ENCODE measurements at places on chromosomes 1 and 21. TPM values are rescaled to one million over a fixed set of nuclear protein-coding genes. Genes with fewer than 3 reads are reported as not detected.

DNA sequence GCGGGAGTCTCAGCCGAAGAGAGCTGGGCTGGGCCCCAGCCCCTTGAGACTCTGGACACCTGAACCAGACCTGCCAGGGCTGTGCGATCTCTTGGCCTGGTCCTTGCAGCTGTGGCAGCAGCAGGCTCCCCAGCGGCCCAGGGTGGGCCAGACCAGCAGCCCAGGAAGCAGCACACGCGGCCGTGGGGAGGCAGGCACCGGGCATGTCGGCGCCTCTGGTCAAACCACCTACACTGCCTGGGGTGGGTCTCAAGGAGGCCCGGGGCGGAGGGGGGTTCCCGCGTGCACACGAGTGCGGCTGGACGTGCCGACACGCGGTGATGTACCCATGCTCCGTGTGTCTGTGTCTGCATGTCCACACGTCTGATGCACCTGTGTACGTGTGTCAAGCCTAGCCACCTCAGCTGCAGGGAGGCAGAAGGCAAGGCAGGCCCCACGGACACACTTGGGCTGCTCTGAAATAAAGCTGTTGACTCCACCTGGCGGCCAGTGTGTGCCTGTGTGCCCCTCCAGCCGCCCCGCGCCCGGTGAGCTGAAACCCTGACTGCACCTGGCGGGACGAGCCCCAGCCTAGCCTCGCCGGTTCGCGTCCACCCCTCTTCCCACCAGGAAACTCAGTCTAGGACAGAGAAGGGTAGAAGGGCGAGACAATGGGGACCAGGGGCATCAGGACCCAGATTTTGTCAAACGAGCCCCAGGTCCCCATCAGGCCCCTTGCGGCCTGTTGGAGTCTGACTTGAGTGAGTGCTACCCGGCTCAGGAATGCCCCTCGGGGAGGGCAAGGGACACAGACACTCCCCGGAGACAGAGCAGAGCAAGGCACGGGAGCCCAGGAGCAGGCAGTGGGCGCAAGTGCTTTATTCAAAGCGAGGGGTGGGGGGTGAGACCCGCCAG, 11.6 kb downstream of the SCNN1D start:
- H3K4me1 ChIP-seq: peaks cover 4% of the 10 kb centered on the region
- no peaks in the 10 kb centered on the region for H3K36me3 ChIP-seq
- no peak overlapping the region for H3K27ac ChIP-seq
- H3K4me3 ChIP-seq: no peak overlapping the region
- no peaks in the 10 kb centered on the region for H3K27me3 ChIP-seq

TOMM40L gene
- total RNA-seq: 14.8 TPM

DNA sequence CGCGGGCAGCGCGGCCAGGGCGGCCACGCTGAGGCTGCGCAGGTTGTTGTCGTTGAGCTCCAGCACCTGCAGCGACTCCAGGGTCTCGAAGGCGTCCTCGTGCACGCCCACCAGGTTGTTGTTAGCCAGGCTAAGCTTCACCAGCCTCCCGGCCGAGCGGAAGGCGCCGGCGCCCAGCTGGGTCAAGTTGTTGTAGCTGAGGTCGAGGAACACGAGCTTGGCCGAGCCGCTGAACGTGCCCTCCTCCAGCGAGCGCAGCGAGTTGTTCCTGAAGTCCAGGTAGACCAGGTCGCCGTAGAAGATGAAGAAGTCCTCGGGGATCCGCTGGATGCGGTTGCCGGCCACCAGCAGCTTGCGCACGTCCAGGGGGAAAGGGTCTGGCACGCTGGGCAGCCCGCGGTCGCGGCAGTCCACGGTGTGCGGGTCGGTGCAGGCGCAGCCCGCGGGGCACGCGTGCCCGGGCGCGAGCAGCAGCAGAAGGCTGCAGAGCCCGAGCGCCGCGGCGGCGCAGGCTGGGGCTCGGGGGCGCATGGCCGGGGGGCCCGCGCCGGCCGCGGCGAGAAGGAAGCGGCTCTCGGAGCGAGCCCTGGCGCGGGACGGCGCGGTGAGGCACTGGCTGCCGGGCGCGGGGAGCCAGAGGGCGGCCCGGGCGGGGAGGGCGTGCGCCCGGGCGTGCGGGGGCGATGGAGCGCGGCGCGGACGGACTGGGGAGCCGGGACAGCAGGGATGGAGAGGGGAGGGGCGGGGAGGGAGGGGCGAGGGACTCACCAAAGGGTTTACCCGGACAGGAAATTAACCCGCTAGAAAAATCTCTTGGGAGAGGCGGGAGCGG, 524 bp downstream of the LRRC38 start:
- H3K27ac ChIP-seq: no peak overlapping the region
- H3K4me1 ChIP-seq: no peaks in the 10 kb centered on the region
- no peaks in the 10 kb centered on the region for H3K36me3 ChIP-seq

SDHB gene
- 154 TPM for total RNA-seq

DNA sequence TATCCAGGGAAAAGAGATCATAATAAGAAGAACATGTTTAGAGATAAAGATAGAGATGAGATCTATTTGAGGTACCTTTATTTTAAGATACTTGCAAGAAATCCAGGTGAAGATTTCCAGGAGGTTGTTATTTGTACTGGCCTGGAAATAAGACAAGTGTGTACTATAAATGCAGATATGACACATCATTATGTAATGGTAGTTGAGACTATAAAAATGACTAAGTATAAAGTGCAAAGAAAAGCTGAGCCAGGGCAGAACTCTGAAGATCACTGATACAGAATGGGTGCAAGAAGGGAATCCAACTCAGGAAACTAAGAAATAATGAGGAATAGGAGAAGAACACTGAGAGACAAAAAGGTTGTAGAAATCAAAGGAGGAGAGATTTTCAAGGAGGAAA, 378.2 kb upstream of the PBX1 start:
- H3K27ac ChIP-seq: no peak overlapping the region
- no peak for DNase-seq
- H3K36me3 ChIP-seq: no peaks in the 10 kb centered on the region

GRCh38 chr1:89528382-89528780, 3.8 kb downstream of the LRRC8B start:
- H3K36me3 ChIP-seq: peaks cover 44% of the 10 kb centered on the region
- no peak overlapping the region for H3K4me3 ChIP-seq
- H3K27ac ChIP-seq: no peak overlapping the region
- H3K27me3 ChIP-seq: no peaks in the 10 kb centered on the region

- peak overlapping the region; percentile 70 for H3K4me3 ChIP-seq
- H3K27ac ChIP-seq: no peak overlapping the region
- H3K4me1 ChIP-seq: peaks cover 8% of the 10 kb centered on the region
- no peaks in the 10 kb centered on the region for H3K36me3 ChIP-seq
- DNase-seq: no peak
Measured at GRCh38 chr1:30907481-30908315, 860 bp downstream of the SDC3 start.

DNA sequence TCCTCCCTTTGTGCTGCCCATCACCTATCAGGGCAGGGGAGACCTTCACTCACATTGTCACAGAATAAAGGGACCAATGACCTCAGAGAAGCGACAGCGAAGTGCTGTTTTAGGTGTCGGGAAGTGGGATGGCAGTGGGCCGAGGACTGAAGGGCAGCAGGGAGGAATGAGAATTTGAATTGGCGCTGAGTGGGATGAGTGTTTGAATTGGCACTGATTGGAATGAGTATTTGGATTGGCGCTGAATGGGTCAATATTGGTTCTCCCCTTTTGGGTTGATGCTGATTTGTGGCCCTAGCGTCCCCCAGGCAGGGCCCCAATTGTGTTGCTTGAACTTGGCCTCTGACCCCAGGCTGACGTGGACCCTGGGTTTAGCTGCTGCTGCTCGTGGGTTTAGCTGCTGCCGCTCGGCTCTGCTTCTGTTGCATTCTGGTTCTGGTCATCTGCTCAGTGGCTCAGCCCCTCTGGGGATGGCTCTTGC, 12.4 kb upstream of the UMODL1 start:
- H3K36me3 ChIP-seq: no peaks in the 10 kb centered on the region
- H3K27me3 ChIP-seq: no peaks in the 10 kb centered on the region
- H3K4me3 ChIP-seq: no peak overlapping the region
- peaks cover 28% of the 10 kb centered on the region for H3K4me1 ChIP-seq
- no peak for DNase-seq

DNA sequence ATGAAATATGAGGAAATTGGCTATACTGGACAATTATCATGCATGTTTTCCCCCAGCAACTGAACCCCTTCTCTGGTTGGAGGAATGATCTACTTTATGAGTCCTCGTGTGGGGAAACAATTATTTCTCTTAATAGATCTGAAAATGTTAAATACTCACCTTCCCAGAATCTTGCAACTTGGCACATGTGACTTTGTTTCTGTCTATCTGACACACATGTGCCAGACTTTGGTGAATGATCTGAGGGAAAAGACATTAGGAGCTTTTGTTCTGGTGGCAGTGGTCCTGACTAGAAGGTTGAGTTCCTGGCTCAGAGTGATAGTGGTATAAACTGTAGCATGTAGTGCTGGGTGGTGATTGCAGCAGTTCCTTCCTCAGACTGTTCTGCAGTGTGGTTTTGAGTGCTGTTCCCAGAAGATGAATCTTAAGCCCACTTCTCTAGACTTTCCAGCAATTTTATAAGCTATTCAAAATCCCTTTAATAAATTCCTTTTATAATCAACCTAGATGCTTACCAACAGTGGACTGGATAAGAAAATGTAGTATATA, 59.3 kb upstream of the B3GALNT2 start:
- H3K27me3 ChIP-seq: no peaks in the 10 kb centered on the region
- H3K36me3 ChIP-seq: no peaks in the 10 kb centered on the region
- no peak overlapping the region for H3K27ac ChIP-seq
- DNase-seq: no peak
- peaks cover 9% of the 10 kb centered on the region for H3K4me1 ChIP-seq
- no peak overlapping the region for H3K4me3 ChIP-seq

ATAD3C gene
- 1.7 TPM for total RNA-seq

DNA sequence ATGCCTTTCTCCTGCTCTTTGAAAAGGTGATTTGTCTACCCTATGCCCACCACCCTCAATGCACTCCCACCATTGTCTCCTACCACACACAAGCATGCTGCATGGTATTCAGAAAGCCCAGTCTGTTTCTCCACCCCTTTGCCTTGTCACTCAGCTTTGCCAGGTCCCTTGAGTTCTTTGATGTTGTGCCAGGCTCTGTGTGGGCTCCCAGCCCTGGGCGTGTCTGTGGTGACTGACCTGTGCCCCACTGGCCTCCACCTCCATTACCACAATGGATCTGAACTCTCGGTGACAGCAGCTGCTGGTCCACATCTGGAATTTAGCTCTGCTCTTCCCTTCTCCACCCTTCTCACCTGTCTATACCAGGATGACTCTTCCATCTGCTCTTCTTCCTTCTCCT, 34.9 kb downstream of the ATP2B4 start:
- H3K27me3 ChIP-seq: no peaks in the 10 kb centered on the region
- peak overlapping the region; percentile 30 for H3K27ac ChIP-seq
- no peak for DNase-seq
- no peaks in the 10 kb centered on the region for H3K36me3 ChIP-seq

DNA sequence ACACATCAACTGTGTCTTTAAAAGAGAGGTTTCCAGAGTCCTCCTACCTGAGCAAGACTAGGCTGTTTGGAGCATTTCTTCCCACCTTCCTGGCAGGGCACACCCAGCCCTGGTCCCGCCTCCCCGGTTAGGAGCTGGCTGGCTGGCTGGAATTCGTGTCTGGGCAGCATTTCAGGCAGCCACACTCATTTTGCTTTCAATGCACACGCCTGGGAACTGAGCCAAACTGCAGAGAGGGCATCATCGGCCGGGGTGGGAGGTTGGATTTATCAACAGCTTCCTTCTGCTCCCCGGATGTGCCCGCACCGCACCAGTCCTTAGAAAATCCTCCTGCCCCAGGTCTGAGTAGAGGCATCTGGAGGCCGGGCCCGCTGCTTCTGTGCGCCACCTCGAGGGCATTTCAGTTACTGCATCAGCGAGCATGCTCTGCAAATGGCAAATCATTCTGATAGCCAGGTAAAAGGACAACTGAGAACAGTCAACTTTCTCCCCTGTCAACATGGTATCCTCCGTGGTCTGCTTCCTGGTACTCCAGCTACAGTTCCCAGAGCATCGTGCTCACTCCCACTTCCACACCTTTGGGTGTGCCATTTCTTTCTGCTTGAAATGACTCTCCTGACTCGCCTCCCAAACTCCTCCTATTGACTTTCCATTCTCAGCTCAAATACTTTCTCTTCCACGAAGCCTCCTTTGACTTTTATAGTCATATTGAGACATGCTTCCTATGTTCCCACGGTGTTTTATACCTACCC, 20.6 kb downstream of the TCEA3 start:
- H3K27ac ChIP-seq: no peak overlapping the region
- H3K4me3 ChIP-seq: no peak overlapping the region
- H3K36me3 ChIP-seq: no peaks in the 10 kb centered on the region
- H3K4me1 ChIP-seq: peaks cover 9% of the 10 kb centered on the region
- peak; percentile 93 for DNase-seq
- H3K27me3 ChIP-seq: no peaks in the 10 kb centered on the region

Data from activated CD4-positive, alpha-beta memory T cell treated with anti-CD3 and anti-CD28 coated beads for 36 hours (primary cell).